ENCODE measurements at places on chromosomes 16 and 17.

- no peak overlapping the region for H3K27ac ChIP-seq
- DNase-seq, result peak; percentile 87
- no peak overlapping the region for H3K4me3 ChIP-seq
Observed at GRCh38 chr17:30586818-30587595, 109.8 kb downstream of the GOSR1 start.

- H3K4me1 ChIP-seq, result no peaks in the 10 kb centered on the region
- no peaks in the 10 kb centered on the region for H3K27me3 ChIP-seq
- H3K4me3 ChIP-seq, result no peak overlapping the region
- DNase-seq, result no peak
- no peak overlapping the region for H3K27ac ChIP-seq
Observed at GRCh38 chr16:17295948-17296347, 174.8 kb downstream of the XYLT1 start.

DNA sequence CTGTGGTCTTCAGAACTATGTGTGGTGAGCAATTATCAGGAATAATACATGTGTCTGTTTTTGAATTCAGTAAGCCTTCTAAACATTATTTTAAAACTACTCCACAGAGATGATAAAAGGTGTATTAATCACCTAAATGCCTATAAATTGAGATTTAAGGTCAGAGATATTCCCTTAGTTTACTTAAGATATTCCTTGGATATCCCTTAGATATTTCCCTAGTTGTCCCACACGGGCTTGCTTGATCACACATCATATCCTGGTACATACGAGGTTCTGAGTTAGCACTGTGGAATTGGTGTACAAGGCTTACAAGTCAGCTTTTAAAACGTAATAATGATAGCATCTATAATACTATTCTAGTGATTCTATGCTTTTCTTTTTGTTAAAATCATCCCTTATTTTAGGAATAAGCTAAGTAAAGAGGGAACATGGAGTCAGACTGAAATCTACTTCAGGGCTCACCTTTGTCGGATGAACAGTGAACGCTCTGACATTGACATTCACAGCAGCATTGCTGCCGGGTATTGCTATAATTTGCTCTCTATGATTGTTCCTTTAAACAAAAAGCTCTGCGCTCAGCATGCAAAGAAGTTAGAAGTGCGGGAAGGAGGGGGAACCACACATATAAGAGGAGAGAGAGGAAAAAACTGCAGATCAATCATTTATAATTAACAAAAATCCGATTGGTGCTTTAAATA lies 136.5 kb downstream of the SKAP1 start:
- H3K36me3 ChIP-seq, result no peaks in the 10 kb centered on the region
- peaks cover 22% of the 10 kb centered on the region for H3K27me3 ChIP-seq
- H3K27ac ChIP-seq, result no peak overlapping the region

- no peak overlapping the region for H3K4me3 ChIP-seq
- H3K27ac ChIP-seq, result no peak overlapping the region
- no peaks in the 10 kb centered on the region for H3K4me1 ChIP-seq
- no peaks in the 10 kb centered on the region for H3K36me3 ChIP-seq
- peak; percentile 20 for DNase-seq
Observed at GRCh38 chr17:17671369-17672129, 9.7 kb upstream of the RAI1 start.

- no peaks in the 10 kb centered on the region for H3K27me3 ChIP-seq
- no peaks in the 10 kb centered on the region for H3K36me3 ChIP-seq
- H3K27ac ChIP-seq, result no peak overlapping the region
- H3K4me3 ChIP-seq, result no peak overlapping the region
Observed at GRCh38 chr16:21710938-21711337, 47.2 kb downstream of the OTOA start.

DNA sequence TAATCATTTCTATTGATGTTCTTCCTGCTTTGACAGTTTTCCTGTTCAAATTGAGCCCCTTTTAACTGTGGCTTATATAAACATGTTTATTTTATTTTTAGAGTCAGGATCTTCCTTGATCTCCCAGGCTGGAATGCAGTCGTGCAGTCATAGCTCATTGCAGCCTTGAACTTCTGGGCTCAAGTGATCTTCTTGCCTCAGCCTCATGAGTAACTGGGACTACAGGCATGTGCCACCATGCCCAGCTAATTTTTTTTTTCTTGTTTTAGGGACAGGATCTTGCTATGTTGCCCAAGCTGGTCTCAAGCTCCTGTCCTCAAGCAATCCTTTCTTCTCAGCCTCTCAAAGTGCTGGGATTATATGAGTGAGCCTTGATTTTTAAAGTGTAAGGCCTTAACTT lies 14.7 kb downstream of the PHKB start:
- DNase-seq, result no peak
- H3K27me3 ChIP-seq, result no peaks in the 10 kb centered on the region
- no peak overlapping the region for H3K4me3 ChIP-seq
- no peak overlapping the region for H3K27ac ChIP-seq

DNA sequence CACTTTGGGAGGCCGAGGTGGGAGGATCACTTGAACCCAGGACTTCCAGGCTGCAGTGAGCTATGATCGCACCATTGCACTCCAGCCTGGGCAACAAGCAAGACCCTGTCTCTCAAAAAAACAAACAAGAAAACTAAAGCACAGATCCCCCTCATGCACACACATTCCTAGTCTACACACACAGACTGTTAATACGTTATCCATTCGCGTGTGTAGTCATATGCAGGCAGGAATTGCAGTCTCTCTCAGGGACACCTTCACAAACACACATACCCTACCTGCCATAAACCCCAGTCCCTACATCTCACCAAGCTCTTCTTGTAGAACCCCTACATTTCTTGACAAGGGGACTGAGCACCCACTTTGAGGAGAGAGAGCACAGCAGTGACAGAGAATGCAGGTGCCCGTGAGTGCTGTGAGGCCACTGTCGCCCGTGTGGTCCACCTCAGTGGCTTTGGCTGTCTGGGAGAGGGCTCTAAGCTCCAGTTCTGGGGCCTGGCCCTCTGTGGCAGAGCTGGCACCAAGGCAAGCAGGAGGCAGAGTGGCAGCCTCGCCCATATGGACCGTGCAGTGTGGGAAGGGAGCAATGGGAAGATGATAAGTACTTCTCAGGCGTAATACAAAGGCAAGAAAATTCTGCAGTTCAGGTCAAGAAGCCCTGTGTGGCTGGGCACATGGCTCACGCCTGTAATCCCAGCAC lies 59.0 kb upstream of the RPH3AL start:
- H3K27me3 ChIP-seq, result no peaks in the 10 kb centered on the region
- H3K4me1 ChIP-seq, result peaks cover 3% of the 10 kb centered on the region
- DNase-seq, result no peak
- no peak overlapping the region for H3K27ac ChIP-seq
- H3K36me3 ChIP-seq, result no peaks in the 10 kb centered on the region

GRCh38 chr17:15954222-15954621 lies 9.3 kb downstream of the ADORA2B start:
- peaks cover 7% of the 10 kb centered on the region for H3K4me1 ChIP-seq
- no peak overlapping the region for H3K27ac ChIP-seq
- H3K36me3 ChIP-seq, result no peaks in the 10 kb centered on the region
- H3K27me3 ChIP-seq, result no peaks in the 10 kb centered on the region
- peak; percentile 90 for DNase-seq

DNA sequence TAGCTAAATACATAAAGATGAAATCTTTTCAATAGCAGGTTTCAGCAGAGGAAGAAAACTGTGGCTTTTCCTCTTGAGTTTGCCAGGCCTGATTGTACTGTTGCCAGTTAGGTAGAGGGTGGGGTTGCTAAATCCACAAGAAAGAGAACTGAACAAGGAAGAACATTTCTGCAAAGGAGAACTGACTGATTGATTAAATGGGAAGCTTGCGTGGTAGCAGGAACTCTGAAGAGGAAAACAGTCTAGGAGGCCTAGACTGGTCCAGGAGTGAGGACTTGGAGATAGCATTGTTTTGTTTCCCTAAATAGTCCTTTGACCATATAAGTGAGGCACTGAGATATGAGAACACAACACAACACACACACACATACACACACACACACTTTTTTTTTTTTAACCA lies 18.8 kb downstream of the LRRC36 start:
- H3K4me1 ChIP-seq, result no peaks in the 10 kb centered on the region
- no peaks in the 10 kb centered on the region for H3K27me3 ChIP-seq
- H3K36me3 ChIP-seq, result no peaks in the 10 kb centered on the region

- H3K36me3 ChIP-seq, result no peaks in the 10 kb centered on the region
- peak; percentile 82 for DNase-seq
- no peaks in the 10 kb centered on the region for H3K27me3 ChIP-seq
- peaks cover 18% of the 10 kb centered on the region for H3K4me1 ChIP-seq
Observed at GRCh38 chr16:77897831-77898605, 109.7 kb downstream of the VAT1L start.

DNA sequence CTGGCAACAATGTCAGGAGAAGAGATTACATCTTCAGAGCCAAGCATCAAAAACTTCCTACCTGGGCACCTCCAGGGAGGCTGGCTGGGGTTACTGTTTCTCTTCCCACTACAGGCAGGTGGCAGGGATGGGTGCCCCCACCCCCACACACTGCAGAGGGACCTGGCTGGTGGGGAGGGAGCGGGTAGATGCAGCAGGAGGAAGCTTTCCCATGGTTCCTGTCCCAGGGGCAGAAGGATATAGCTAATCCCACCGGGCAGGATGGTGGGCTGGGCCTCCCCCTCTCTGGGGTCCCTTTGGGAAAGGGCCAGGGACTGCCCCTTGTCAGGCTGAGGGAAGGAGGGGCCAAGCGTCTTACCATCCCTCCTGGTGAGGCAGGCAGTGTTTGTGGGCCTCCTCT lies 16.7 kb upstream of the MTMR4 start:
- peaks cover 2% of the 10 kb centered on the region for H3K27me3 ChIP-seq
- H3K36me3 ChIP-seq, result no peaks in the 10 kb centered on the region
- DNase-seq, result no peak
- H3K4me3 ChIP-seq, result peak overlapping the region; percentile 45
- H3K4me1 ChIP-seq, result peaks cover 15% of the 10 kb centered on the region

DNA sequence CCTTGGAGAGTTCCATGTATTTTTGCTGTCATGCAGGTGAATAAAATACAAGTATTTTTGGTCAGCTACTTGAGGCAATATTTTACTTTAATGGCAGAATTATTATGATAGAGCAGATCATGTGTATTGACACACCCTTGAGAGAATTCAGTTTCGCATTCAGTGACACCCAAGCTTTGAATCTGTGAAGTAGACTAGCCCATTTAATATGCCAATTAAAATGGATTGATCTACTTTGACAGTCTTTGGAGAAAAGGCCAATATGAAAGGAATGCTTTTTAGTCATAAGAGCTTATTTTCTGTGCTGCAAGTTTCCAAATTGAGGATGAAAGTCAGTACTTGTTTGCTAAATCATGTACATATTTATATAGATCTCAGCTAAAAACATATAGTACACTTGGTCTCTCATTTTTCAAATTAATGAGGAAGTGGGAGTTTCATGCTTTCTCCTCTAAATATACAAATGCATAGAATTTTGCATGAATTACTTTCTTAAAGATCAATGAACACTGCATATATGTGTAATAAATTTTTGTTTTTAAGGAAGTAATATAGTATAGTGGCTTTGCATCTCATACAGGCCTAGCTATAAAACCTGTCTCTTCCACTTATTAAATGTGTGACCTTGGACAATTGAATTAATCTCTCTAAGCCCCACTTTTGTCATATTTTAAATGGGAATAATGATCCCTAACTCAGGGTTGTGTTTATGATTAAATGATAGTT lies 161.5 kb downstream of the PHKB start:
- H3K4me1 ChIP-seq, result no peaks in the 10 kb centered on the region
- no peak overlapping the region for H3K4me3 ChIP-seq
- H3K36me3 ChIP-seq, result no peaks in the 10 kb centered on the region
- H3K27ac ChIP-seq, result no peak overlapping the region

DNA sequence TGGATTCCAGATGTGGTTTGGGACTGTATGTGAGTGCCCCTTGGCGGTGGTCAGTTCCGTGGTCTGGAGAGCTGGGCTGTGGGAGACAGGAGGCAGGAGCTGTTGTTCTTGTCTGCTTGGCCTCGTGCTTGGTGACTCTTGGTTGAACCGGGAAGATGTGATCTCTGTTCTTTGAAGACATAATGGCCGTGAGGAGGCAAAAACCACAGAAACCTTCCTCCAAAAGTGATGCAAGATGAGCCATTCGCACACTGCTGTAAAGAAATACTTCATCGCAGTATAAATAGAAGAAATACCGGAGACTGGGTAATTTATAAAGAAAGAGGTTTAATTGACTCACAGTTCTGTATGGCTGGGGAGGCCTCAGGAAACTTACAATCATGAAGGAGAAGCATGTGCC lies 128.8 kb downstream of the RAP1GAP2 start:
- DNase-seq, result peak; percentile 51
- no peaks in the 10 kb centered on the region for H3K4me1 ChIP-seq
- H3K27me3 ChIP-seq, result no peaks in the 10 kb centered on the region
- H3K4me3 ChIP-seq, result no peak overlapping the region

DNA sequence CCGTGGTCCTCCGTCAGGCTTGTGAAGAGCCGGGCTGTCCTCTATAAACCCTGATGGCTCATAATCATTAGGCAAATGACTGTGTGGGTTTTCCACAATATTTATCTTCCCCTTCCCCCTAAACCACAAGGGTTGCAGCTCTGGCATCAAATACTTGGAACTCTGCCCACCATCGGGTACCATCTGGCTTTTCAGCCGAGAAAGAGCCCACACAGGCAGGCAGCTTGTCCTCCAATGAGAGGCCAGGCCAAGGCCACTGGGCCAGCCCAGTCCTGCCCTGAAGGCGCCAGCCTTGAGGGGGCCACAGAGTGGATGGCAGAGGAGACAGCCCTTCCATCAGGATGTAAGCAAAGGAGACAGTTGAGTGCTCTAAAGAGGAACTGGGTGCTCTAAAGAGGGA lies 31.8 kb upstream of the NAT9 start:
- no peaks in the 10 kb centered on the region for H3K27me3 ChIP-seq
- H3K36me3 ChIP-seq, result peaks cover 3% of the 10 kb centered on the region
- no peaks in the 10 kb centered on the region for H3K4me1 ChIP-seq
- DNase-seq, result peak; percentile 7
- H3K27ac ChIP-seq, result no peak overlapping the region

DNA sequence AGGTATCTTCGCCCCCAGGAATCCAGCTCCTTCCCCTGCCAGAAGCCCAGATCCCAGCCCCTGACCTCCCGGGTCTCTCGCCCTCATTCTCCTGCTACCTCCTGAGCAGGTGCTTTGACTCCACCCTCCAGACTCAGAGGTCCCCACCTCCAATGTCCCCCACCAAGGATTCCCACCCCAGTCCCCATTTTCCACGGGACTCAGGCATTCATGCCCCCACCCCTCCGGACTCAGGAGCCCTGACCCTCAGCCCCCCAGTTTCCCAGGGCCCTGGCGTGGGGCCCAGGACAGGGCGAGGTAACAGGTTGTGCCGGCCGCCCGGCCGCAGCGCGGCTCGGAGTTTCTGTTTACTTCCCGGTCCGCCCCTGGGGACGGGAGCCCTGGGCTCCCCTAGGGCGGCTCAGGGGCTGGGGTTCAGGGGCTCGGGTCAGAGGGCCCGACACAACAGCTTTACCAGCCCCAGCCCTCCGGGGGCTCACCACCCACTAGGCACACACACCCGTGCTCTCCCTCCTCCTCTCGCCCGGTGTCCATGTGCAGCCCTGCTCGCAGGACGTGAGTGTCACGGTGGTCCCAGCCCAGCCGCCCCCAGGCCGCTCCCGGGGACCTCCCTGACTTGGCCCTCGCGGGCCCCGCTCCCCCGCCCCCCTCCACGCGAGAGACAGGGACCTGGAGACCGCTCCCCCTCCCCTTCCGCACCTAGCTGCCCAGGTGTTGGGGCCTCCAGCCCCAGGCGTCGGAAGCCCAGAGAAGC lies 595 bp downstream of the BICDL2 start:
- no peak for DNase-seq
- H3K4me3 ChIP-seq, result no peak overlapping the region
- no peaks in the 10 kb centered on the region for H3K36me3 ChIP-seq
- H3K27ac ChIP-seq, result no peak overlapping the region
- H3K4me1 ChIP-seq, result no peaks in the 10 kb centered on the region
- peaks cover 51% of the 10 kb centered on the region for H3K27me3 ChIP-seq
